Activated T-helper 17 cell treated with anti-CD3 and anti-CD28 coated beads, Interleukin-2, amount 50 U/mL, for 72 hours (primary cell): ENCODE measurements at places on chromosomes 7 and 10.

GRCh38 chr7:93651603-93652159 lies 77.2 kb upstream of the CALCR start:
- no peak for ATAC-seq

GRCh38 chr7:130463553-130464434 lies 23.0 kb upstream of the CEP41 start:
- ATAC-seq, result no peak

DNA sequence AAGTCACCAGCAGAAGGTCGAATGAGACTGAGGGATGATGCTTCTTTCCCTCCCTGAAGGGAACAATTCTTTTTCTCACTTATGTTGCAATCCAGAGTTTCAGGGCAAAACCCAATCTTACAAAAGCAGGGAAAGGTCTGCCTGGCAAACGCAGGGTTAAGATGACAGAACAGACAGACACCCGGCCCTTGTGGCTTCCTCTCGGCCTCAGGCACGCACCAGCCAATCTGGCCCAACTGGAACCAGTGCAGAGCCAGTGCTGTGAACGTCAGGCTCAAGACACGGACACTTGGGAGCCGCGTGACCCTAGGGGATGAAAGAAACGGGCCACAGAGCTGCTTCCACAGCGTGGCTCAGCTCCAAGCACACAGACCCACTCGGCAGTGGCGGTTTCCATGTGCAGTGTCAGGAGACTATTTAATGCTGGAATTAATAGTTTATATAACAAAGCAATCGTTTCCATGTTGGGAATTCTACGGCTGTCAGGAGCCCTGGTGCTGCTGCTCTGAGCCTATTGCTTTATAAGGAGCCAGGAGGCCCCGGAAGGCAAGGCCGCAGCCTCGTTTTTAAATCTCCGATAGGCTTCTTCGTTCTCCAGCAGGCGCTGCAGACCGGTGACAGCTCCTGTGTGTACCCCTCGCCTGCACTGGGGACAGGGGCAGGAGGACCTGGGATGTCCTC lies 198.4 kb downstream of the DIP2C start:
- ATAC-seq, result no peak

DNA sequence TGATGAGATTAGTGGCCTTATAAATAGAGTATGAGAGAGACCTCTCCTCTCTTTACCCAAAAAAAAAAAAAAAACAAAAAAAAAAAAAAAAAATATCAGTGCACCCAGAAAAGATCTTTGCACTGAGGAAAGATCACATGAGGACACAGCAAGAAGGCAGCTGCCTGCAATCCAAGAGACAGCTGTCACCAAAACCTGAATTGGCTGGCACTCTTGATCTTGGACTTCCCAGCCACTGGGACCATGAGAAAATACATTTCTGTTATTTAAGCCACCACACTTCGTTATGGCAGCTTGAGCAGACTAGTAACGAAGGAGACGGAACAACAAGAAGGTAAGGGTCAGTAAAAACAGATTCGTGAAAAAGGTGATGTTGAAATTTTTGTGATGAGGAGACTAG lies 47.0 kb downstream of the TMEM106B start:
- ATAC-seq, result no peak

DNA sequence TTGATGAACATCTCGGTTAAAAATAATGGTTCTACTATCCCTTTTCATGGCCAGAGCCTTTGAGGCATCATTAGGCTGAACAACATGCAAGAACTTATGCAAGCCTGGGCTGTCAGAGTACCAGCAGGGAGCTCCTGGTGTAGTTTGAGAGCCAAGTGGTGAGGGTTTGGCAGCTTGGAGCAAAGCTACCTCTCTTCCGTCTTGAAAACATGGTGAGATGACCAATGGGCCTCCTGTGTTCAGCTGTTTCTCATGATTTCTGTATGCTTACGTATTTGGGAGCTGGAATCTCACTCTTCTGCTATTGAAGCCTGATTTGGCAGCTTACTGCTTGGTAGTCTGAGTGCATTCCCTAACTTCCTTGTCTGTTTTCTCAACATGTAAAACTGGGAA lies 150.4 kb downstream of the CXCL12 start:
- ATAC-seq, result no peak

GRCh38 chr7:20578257-20578771 lies 37.2 kb upstream of the ABCB5 start:
- ATAC-seq, result no peak
